IMR-90 (cell line): ENCODE measurements at places on chromosomes 1 and 21.
A peak's percentile ranks its signal among the peaks of the same experiment; 100 is the strongest.

GRCh38 chr1:33825506-33825905 is 38.4 kb upstream of the HMGB4 start:
- no peaks in the 10 kb centered on the region for H3K4me1 ChIP-seq
- no peak overlapping the region for H3K4me3 ChIP-seq

DNA sequence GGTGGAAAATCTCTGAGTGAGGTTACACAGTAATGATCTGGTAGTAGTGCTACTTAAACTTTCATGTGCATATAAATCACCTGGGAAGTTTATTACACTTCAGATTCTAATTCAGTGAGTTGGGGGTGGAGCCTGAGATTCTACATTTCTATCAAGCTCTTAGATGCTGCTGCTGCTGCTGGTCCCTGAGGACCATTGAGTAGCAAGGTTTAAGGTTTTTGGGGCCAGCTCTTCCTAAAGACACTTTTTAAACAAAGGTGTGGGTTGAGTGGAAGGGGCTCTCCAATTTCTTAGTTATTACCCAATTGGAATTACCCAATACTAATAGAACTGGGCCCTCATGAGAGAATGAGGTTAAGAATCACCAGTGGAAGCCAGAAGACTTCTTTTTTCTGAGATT is 29.5 kb downstream of the KCNA3 start:
- H3K27ac ChIP-seq: no peak overlapping the region
- H3K4me1 ChIP-seq: peaks cover 6% of the 10 kb centered on the region
- H3K4me3 ChIP-seq: no peak overlapping the region
- no peak for DNase-seq
- no peaks in the 10 kb centered on the region for H3K36me3 ChIP-seq
- H3K27me3 ChIP-seq: no peaks in the 10 kb centered on the region

DNA sequence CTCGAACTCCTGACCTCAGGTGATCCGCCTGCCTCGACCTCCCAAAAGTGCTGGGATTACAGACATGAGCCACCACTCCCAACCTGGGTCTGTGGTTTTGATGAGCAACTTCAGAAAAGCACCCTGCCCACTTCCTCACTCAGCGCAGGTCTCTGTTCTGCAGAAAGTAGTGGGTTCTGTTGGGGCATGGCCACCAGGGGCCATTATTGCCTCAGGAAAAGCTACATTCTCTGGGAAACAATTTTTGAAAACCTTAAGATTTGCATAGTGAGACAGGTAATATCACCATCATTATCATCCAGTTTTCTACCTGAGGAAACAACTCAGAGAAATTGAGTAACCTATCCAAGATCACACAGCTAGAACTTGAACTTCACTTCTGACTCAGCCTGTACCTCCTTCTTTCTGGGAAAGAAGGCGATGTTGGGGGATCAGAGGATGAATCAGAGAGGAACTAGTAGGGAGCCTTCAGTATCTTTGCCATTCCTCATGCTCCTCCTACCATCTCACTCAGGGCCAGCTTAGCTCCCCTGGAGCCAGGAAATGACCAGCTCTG is 7.1 kb upstream of the NES start:
- H3K36me3 ChIP-seq: no peaks in the 10 kb centered on the region
- peak; percentile 76 for DNase-seq
- no peak overlapping the region for H3K27ac ChIP-seq
- 0 out of 2 replicates have a peak, but pooled peaks cover 2% of the 10 kb centered on the region for H3K4me1 ChIP-seq

GRCh38 chr21:25422610-25423608 is 184.4 kb downstream of the MRPL39 start:
- no peak overlapping the region for H3K4me3 ChIP-seq
- H3K27me3 ChIP-seq: peaks cover 2% of the 10 kb centered on the region
- no peaks in the 10 kb centered on the region for H3K4me1 ChIP-seq
- no peak overlapping the region for H3K27ac ChIP-seq
- no peaks in the 10 kb centered on the region for H3K36me3 ChIP-seq

GRCh38 chr1:10950316-10951172 is 61.9 kb upstream of the TARDBP start:
- H3K27ac ChIP-seq: no peak overlapping the region
- no peaks in the 10 kb centered on the region for H3K4me1 ChIP-seq
- no peak overlapping the region for H3K4me3 ChIP-seq
- H3K36me3 ChIP-seq: no peaks in the 10 kb centered on the region
